ENCODE measurements at places on chromosomes 13 and 19.

- DNase-seq, result no peak
Measured at GRCh38 chr13:70249332-70250064, 141.2 kb upstream of the KLHL1 start.

DNA sequence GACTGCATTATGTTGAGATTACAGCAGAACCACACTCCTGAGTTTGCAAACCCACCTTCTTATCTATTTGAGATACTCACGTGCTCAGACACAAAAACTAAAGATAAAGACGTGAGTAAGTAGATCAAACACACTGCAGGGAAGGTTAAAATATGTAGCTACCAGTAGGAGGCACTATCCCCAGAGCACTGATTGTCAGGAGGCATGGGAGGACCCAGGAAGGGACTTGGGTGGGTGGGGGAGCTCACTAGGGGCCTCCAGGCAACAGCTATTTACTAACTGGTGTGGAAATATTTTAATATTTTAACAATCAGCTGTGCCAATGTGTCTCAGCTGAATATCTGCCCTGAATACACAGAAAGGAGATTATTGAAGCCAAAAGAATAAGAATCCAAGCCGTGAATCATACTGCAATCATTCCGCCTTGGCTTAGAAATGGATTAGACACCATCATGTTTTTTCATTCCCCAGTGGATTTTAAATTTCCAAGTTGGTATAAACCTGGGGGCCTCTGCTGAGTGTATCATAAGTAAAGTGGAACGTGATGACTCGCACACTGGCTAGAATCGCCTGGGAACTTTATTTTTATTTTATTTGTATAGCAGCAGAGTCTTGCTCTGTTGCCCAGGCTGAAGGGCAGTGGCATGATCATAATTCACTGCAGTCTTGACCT, 73.2 kb upstream of the CACNA1A start:
- DNase-seq, result no peak

GRCh38 chr13:25806264-25806974, 245.4 kb downstream of the SHISA2 start:
- DNase-seq, result no peak

GRCh38 chr13:20847296-20847695, 55.2 kb downstream of the XPO4 start:
- no peak for DNase-seq

- no peak for DNase-seq
Measured at GRCh38 chr13:75495938-75496337, 14.0 kb upstream of the TBC1D4 start.

DNA sequence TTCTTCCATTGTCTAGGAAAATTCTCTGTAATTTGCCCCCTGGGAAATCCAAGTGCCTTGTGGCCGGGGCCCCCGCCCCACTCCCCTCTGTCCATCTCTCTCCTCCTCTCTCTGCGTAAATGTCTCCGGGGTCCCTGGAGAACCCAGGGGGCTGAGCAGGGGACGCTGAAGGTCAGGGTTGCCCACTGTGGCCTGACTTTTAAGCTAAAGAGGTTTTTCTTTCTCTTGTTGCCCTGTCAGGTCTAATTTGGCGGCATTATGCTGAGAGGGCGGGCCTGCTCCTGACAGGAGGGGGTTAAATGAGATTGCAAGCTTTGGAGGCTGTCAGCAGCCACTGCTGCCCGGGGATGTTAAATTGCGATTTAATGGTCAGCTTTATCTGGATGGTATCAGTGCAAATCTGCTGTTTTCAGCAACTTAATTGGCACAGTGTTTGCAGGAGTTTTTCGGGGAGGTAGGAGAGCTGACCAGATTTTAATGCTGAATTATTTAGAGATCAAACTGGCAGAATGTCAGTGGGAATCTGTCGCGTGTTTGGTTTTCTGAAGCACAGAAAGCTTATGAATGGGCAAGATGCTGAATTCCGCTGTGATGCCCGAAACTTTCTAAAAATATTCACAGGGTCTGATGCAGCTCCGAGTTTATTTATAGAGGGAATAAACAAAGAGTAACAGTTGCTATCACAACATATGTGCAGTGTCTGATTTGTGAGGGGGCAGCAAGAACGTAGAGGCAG, 93.2 kb upstream of the SOX1 start:
- no peak for DNase-seq

Data from GM12891 (cell line).